ENCODE measurements at places on chromosomes 6 and 20.

GRCh38 chr6:8434727-8435092, 635 bp downstream of the SLC35B3 start:
- DNase-seq: no peak

GRCh38 chr20:15564981-15565380, 1008.3 kb downstream of the KIF16B start:
- no peak for DNase-seq

GRCh38 chr6:49784272-49784671, 2.8 kb downstream of the PGK2 start:
- no peak for DNase-seq

DNA sequence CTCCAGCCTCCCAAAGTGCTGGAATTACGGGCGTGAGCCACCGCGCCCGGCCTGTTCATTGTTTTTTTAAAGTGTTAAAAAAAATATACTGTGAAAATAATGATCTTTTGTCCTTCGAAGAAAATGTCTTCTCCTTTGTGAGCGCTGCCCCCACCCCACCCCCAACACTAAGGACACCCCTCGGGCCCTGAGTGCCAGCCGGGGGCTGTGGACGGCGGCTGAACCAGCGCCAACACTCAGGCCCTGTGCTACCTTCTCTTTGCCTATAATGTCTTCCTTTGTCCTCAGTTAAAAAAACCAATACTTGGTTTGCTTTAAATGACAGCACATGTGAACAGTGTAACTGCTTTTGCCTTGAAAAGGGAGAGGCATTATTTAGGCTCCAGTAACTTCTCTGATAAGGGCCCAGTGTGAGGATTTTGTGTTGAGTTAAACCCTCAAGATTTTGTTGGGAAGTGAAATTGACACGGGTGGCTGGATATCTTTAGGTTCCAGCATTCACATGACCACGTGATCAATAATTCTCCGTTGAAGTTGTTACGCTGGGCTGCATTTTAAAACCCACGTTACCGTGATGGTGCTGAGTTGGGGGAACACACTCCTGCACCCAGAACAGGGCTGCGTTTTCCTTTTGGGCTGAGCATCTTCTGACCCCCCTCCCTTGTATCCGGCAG, 9.5 kb upstream of the ADRM1 start:
- DNase-seq: no peak

DNA sequence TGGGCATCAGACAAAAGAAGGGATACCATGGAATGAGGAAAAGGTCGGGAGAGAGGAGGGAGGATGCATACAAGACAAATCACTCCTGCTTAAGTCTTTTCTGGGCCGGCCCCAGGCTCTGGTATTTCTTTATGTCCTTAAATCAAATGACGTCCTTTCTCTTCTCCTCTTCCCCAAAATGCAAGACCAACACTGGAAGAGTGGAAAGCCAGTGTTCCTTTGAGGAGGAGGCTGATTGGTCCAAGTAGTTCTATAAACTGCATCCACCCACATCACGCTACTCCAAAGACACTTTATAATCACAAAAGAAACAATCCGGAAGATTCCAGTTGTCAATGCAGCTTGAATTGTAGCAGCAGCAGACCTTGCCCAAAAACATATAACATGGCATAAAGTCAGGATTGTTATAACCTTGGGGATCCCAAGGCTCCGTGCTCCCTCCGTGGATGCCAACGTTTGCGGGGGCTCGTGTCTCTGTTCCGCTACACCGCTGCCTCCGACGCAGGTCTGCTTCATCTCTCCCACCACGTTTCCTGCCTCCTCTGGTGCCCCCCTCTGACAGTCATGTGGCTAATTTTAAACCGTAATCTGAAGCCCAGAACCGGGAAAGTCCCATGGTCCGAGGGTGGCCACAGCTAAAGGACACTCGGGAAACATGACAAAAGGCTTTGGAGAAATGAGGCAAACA, 47.1 kb downstream of the MCUR1 start:
- DNase-seq: peak; percentile 71

DNA sequence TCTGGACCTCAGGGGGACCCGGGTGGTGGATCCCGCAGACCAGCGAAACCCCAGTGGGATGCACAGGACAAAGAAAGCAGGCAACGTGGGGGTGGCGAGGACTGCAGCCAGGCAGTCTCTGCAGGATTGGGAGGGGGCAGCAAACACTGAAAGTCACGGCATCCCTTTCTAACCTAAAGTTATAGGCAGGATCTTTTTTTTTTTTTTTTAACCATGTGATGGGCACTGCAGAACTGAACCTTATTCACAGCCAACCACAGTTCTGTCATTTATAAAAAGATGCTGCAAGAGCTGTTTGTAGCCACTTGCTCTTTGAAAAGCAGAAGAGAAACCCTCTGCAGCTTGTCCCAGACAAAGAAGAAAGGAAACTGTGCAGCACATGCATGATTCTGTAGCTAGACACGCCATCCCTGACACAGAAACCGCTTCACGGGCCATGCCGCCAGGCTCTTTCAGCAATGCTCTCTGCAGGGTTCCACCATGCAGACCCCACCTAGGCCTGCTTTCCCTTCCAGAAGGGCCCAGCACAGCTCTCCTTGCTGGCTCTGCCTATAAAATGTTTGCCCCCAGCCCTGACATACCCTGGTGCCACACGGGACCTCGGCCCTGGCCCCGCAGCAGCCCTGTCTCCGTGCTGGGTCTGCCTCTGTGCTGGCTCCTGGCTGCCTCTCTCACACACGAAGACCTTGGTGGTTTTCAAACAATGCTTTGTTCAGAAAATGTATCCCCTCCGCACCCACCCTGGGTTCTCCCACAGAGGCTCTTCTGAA, 70.8 kb downstream of the PYGB start:
- no peak for DNase-seq

GRCh38 chr20:1377341-1377871, 15.4 kb downstream of the FKBP1A start:
- no peak for DNase-seq

DNA sequence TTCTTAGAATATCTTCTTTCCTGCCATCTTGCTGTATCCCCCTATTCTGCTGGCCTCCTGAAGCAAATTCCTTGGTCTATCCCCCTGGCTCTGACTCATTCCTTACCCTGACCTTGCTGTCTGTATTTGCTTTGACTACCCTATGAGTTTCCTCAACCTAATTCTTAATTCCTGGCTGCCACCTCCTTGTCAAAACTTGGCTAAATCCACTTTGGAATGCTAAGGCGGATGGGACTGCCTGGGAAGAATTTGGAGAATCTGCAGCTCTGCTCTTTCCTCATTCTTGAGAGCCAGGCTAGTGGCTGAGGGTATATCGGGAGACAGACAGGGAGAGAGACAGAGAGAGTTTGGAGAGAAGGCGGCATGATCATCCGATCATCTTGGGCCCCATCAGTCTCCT, 24.4 kb downstream of the CAP2 start:
- DNase-seq: no peak

DNA sequence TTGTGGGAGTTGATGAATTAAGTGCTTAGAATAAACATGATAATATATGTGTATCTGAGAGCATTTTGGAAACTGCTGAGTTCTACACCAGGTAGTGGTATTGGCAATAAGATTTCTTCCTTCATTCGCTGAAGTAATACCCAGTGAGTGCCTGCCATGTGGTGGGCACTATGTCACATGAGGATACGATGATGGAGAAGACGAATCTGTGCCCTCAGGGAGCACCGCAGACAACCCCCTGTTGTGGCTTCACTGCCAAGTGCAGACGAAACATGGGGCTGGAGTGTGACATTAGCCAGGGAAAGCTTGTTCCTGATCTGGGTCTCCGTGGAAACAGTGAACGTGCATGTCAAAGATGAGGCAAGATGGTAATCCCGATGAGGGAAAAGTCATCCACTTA, 7.9 kb downstream of the ZNF76 start:
- no peak for DNase-seq

DNA sequence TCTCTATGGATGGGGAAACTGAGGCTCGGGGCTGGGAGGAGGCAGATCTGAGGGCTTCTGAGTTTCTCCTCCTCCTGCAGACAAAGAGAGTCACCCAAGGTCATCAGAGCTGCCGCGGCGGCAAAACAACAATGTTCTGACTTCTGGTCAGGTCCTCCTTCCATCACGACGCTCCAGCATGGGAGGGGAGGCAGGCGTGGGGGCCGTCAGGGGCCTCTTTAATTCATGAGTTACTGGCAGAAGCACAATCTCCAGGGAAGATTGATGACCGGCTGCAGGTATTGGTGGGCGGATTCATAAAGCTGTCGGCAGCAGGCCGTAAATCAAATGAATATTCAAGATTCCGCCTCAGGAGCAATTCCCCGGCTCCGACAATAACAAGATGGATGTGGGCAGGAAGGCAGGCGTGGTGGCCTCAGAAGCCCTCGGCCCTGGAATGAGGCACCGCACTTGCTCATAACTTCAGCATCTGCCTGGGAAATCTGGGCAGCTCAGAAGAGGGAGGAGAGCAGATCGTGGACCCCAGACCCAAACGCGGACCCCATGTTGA, 19.1 kb downstream of the PCK1 start:
- no peak for DNase-seq

- DNase-seq: no peak
Measured at GRCh38 chr6:118309337-118310093, 238.6 kb upstream of the PLN start.

GRCh38 chr6:24195836-24196597, 70.0 kb downstream of the NRSN1 start:
- DNase-seq: no peak

DNA sequence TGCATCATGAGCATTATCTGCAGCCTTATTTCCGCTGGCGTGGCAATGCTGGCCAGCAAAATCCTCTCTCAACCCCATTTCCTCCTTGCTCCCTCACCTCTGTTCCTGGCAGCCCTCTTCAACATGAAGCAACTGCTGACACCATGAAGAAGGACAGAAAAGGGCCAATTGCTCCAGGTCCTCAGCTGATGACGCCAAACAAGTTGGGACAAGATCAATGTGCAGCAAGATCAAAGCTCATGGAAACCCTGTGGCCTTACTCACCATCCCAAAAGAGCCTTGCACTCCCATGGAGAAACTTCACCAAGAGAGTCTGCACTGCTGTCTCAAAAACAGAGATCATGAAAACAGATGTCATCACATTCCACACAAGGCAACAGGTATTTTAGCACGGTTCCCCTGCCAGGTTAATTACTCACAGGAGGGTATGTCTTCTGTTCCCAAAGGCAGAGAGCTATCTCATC, 7.4 kb downstream of the GFOD1 start:
- DNase-seq: no peak

- DNase-seq: peak; percentile 96
Measured at GRCh38 chr6:26157251-26158075, 70.2 kb downstream of the HFE start.

- no peak for DNase-seq
Measured at GRCh38 chr6:25670208-25670607, 18.2 kb downstream of the SCGN start.

DNA sequence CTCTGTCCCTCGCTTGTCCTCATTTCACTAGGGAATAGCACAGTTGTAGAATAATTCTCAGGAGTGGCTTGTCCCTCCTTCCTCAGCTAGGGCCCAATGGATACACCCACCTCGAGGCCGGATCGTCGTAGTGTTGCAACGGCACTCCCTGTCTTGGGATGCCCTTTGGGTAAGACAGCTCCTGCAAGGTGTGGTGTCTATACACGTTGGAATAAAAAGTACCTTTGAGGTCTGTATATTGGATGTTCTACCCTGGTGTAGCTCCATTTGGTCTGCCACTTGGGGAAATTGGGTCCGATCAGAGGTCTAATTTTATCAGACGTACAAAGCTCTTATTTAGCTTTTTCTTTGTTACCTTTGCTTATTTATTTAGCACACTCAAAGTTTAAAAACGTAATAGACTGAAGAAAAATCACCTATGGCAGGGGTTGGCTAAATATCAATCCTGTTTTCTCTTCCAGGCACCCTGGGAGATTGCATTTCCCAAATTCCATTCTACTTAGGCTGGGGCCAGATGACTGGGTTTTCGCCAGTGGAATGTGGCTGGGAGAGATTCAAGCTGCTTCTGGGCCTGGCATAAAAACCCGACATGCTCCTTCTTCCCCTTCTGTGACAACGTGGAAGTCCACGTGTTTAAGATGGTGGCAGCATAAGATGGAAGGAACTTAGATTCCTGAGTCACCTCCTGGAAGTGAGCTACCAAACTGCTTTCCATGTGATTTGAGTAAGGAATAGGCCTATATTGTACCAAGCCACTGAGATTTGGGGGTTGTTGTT, 82.3 kb upstream of the CD83 start:
- DNase-seq: no peak

GRCh38 chr6:107866606-107867301, 42.6 kb upstream of the SCML4 start:
- DNase-seq: peak; percentile 36

DNA sequence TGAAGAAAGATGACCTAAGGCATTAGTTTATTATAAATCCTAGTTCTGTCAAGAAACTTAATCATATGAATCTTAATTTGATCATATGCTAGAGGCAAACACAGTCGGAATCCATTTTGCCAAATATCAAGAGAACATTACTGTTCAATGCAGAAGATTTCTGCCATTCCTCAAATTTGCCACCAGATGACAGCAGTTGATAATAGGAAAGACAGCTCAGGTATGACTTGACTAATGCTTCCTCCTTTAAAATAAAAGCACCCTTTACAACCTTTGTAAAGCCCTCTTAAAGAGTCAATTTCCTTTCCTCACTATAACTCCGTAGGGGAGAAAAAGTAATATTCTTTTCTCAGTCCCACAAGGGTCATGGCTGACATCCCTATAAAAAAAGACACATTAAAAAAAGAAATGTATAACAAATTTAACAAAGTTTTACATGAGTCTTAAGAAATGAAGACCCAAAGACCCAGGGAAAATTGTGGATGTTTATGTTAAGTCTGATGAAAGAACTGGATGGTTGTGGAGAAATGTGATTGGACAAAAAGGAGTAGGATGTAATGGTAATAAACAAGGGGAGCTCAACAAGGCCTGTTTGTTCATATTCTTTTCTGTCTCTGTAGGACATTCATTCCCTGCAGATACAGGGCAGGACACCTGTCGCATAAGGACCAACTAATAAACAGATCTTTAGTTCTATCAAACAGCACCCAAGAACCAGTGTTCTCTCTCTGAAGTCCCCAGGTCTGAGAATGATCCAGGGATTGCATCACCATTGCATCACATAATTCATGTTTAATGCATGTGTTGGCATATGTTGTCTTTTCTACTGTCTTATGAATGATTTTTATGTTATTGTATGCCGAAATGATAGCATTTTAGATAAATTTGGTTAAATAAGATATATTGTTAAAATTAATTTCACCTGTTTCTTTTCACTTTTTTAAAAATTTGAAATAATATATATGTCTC, 23.0 kb upstream of the IL17A start:
- no peak for DNase-seq

DNA sequence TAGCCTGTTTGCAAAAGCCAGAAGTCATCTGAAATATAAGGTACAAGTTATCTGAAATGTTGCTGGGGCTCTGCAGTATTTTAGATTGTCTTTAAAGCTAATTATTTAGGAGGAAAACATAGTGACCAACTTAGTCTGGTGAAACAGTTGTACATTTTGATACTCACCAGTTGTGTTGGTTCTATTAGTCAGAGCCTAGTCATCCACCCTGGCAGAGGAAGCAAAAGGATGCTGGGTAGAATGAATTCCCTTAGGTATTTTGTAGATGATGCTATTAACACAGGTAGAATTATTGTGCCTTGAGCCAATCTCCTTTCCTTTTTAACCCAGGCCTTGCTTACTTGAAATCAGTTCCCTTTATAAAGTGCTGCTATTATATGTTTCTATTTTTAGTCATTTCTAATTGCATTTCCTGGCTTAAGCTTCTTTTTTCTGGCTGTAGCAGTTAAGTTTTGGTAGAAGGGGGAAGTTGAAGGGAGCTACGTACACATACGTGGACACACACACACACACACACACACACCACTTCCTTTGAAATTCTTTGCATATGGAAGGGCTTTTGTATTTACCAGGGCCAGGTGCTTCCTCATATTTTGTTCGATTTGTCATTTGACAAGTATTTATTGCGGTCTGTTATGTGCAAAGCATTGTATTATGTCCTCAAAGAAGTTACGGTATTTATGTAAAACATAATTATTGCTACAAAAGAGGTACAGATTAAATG, 82.4 kb downstream of the RTN4IP1 start:
- peak; percentile 26 for DNase-seq
